ENCODE measurements at places on chromosomes 1 and 21. TPM values are rescaled to one million over a fixed set of nuclear protein-coding genes. Genes with fewer than 3 reads are reported as not detected.
A peak's percentile ranks its signal among the peaks of the same experiment; 100 is the strongest.

DNA sequence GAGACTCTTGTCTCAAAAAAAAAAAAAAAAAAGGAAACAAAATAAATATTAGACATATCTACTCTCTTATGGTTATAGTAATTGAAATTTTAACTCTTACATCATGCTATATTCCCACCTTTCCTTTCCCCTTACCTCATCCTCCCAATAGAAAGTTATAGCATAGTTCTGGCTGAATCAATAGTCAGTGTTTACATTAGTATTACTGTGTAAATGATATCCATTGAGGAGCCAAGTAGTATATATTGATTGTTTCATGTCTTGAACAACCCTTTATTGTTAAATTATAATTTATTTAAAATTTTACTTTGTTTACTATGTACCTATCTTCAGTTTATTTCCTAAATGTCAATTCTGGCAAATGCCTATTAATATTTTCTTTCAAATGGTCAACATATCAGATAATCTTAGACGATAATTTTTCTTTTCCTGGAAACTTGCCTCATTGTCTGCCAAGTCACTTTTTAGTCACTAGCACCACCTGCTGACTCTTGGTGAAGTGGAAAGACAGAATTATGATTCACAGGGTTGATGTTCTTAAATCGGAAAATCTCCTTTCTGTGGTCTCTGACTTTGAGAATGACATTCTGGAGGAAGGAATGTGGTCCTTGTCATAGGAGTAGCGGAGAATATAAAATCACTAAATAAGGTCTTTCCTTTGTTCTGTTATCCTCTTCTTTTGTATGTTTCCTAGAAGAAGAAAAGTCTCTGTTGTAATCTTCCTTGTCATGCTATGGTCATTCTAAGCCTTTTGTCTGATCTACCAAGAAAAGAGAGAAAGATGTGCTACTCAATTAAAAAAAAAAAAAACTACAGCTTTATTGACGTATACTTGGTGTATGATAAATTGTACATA, 8.6 kb downstream of the HJV start:
- no peaks in the 10 kb centered on the region for H3K27me3 ChIP-seq
- H3K4me3 ChIP-seq, result no peak overlapping the region
- no peak for DNase-seq
- H3K27ac ChIP-seq, result peak overlapping the region; percentile 19
- no peaks in the 10 kb centered on the region for H3K36me3 ChIP-seq

GRCh38 chr1:68116643-68117235, 66.3 kb upstream of the DIRAS3 start:
- DNase-seq, result no peak
- H3K27me3 ChIP-seq, result no peaks in the 10 kb centered on the region
- no peak overlapping the region for H3K4me3 ChIP-seq
- H3K36me3 ChIP-seq, result no peaks in the 10 kb centered on the region

DNA sequence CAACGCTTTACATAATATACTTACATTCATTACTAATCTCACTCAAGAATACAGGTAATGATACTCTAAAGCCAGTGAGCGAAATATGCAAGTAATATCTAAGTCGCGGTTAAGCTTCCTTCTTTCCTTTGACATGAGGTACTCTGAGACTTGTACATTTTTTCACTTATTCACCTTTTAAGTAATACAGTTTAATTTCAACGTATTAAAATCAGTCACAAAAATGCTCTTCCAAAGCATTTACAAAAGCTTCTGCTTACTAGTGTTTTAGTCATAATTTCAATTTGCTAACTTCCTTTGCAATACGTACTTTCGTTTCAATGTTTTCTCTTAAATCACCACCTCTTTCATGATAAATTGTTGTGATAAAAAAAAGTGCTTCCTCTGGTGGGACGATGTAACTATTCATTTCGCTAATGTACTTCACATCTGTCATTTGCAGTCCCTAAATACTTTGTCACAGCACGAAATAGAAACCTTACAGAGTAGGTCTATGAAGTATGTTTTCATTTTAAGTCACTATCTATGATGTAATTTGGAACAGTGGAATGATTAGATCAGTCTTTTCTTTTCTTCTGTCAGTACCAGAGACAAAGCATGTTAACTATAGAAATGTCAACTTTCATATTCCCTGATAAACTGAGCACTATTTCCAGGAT, 34.0 kb upstream of the ADGRL4 start:
- DNase-seq, result no peak
- no peaks in the 10 kb centered on the region for H3K4me1 ChIP-seq
- H3K4me3 ChIP-seq, result peak overlapping the region; percentile 41
- no peaks in the 10 kb centered on the region for H3K36me3 ChIP-seq
- H3K27ac ChIP-seq, result peak overlapping the region; percentile 16
- no peaks in the 10 kb centered on the region for H3K27me3 ChIP-seq

DNA sequence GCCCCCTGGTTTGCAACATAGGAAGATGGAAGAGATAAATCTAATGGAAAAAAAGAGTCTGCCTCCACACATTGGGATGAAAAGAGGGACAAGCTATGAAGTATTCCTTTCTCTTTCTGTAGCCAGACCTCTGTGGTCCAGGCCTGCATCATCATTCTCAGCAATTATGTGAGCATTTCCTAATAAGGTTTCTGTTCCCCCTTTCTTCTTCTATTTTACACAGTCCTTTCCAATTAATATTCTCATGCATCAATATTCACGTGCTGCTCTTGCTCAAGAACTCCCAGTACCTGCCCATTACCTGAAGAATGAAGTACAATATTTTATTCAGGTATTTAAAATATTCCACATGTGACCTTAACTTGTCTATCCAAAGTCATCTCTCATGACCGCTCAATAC, 8.2 kb upstream of the SLC30A1 start:
- no peaks in the 10 kb centered on the region for H3K36me3 ChIP-seq
- no peak overlapping the region for H3K4me3 ChIP-seq
- H3K27me3 ChIP-seq, result no peaks in the 10 kb centered on the region

DNA sequence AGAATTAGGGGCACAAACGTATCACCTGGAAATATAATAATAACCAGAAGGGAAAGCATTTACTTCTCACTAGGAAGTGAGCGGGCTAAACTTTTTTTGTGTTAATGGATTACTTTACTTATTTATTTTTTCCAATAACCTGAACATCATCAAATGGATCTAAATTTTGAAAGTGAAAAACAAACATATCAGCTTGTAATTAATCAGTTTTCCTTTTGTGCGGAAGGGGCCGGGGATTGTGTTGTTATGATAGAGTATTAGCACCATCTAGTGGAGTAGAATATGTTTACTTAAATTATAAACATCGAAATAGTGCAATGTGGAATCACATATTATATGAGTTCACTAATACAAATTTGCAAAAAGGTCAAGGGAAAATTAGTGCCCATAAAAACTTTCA, 9.0 kb downstream of the CFH start:
- no peaks in the 10 kb centered on the region for H3K27me3 ChIP-seq
- H3K4me1 ChIP-seq, result no peaks in the 10 kb centered on the region
- H3K36me3 ChIP-seq, result no peaks in the 10 kb centered on the region
- DNase-seq, result no peak

GRCh38 chr1:245074898-245075297, 79.9 kb upstream of the KIF26B start:
- no peaks in the 10 kb centered on the region for H3K36me3 ChIP-seq
- no peak overlapping the region for H3K27ac ChIP-seq
- no peak for DNase-seq

GRCh38 chr1:111732718-111733117, 6.5 kb downstream of the INKA2 start:
- H3K4me3 ChIP-seq, result no peak overlapping the region
- peaks cover 91% of the 10 kb centered on the region for H3K4me1 ChIP-seq
- no peaks in the 10 kb centered on the region for H3K27me3 ChIP-seq
- H3K27ac ChIP-seq, result peak overlapping the region; percentile 66
- DNase-seq, result no peak
- H3K36me3 ChIP-seq, result no peaks in the 10 kb centered on the region

DNA sequence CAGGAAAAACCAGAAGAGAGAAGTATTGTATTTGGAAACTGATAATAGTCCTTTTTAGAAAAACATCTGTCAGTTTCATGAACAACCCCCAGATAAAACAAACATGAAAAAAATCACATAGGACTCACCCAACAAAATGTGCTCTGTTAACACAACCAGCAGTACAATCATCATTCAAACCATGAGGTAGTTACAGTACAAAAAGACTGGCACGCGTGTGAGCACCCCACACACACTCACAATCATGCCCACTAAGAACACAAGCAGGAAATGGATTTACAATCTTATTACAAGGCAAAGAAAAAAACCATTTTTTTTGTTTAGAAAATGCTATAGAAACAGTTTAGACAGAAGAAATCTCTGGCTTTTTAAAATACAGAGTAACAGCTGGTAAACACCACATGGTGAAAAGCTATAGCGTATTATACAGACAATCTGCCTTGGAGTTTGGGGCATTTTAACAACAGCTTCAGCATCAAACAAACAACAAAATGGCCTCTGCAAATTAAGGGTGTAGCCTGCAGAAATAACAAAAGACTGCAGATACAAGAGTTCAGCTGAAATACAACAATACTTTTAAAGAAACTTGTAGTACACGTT, 180.0 kb downstream of the CDC7 start:
- peaks cover 10% of the 10 kb centered on the region for H3K36me3 ChIP-seq
- H3K27me3 ChIP-seq, result no peaks in the 10 kb centered on the region
- no peak for DNase-seq
- peaks cover 11% of the 10 kb centered on the region for H3K4me1 ChIP-seq

GRCh38 chr1:235293322-235293942, 34.5 kb downstream of the ARID4B start:
- no peak overlapping the region for H3K27ac ChIP-seq
- H3K36me3 ChIP-seq, result no peaks in the 10 kb centered on the region
- H3K4me1 ChIP-seq, result peaks cover 68% of the 10 kb centered on the region

PSEN2 gene
- 40.7 TPM for total RNA-seq

- H3K36me3 ChIP-seq, result no peaks in the 10 kb centered on the region
- H3K27ac ChIP-seq, result peak overlapping the region; percentile 66
- no peak for DNase-seq
- H3K27me3 ChIP-seq, result no peaks in the 10 kb centered on the region
- H3K4me3 ChIP-seq, result no peak overlapping the region
Measured at GRCh38 chr1:231817801-231818200, 191.2 kb downstream of the DISC1 start.

DNA sequence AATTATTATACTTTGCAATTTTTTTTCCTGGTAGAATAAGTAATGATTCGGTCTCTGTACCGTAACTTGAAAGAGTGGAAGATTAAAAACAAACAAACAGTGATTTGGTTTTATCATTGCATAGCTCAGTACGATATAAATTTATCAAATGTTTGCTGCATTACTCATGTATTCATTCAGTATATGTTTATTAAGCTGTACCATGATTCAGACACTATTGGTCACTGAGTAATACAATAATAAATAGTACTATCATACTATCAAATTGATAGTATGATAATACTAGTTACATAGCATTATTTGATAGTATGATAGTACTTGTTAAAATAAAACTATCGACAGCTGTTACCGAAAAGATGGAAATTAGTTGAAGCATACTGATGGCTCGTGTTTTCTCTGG, 12.1 kb downstream of the CENPF start:
- H3K4me3 ChIP-seq, result no peak overlapping the region
- H3K27me3 ChIP-seq, result no peaks in the 10 kb centered on the region
- H3K27ac ChIP-seq, result no peak overlapping the region
- no peaks in the 10 kb centered on the region for H3K4me1 ChIP-seq
- no peak for DNase-seq

DNA sequence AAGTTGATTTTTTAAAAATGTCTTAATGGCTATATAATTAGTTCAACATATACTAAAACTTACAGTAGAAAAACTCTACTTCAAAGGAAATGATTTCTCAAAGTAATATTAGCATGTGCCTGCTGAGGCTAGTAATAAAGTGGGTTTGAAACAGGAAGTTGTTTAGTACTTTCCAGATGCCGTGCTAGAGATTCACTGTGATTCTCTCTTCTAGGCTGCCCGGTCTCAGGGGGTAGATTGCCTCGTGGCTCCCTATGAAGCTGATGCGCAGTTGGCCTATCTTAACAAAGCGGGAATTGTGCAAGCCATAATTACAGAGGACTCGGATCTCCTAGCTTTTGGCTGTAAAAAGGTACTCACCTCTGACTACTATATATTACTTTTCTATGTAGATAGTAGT, 9.1 kb downstream of the EXO1 start:
- no peaks in the 10 kb centered on the region for H3K27me3 ChIP-seq
- H3K27ac ChIP-seq, result no peak overlapping the region
- H3K4me1 ChIP-seq, result no peaks in the 10 kb centered on the region
- DNase-seq, result no peak
- H3K4me3 ChIP-seq, result no peak overlapping the region
- no peaks in the 10 kb centered on the region for H3K36me3 ChIP-seq

S100A3 gene
- total RNA-seq, result not detected

- no peak for DNase-seq
- H3K4me1 ChIP-seq, result peaks cover 25% of the 10 kb centered on the region
- peaks cover 7% of the 10 kb centered on the region for H3K36me3 ChIP-seq
- H3K27me3 ChIP-seq, result no peaks in the 10 kb centered on the region
- H3K27ac ChIP-seq, result no peak overlapping the region
- no peak overlapping the region for H3K4me3 ChIP-seq
Measured at GRCh38 chr1:18899363-18900049, 2.8 kb downstream of the ALDH4A1 start.

VASH2 gene
- total RNA-seq, result not detected

DNA sequence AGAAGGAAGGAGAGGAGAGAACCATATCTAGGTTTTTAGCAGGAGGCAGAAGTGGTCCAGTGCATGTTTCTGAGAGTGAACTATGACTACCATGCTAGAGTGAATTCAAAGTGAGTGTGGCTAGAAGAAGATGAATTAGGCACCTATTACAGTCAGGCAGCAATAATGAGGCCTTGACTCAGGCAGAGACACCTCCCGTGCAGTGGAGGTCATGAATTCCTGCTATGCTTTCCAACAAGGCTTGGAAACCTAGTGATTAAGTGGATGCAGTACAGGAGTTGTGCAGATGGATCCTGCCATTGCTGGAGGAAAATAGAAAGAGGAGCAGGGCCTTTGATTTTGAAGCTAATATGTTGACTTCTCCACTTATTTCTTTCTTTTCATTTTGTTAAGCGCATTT, 581.5 kb downstream of the RWDD3 start:
- H3K27me3 ChIP-seq, result no peaks in the 10 kb centered on the region
- H3K4me1 ChIP-seq, result no peaks in the 10 kb centered on the region
- H3K4me3 ChIP-seq, result no peak overlapping the region
- DNase-seq, result no peak

- H3K27me3 ChIP-seq, result no peaks in the 10 kb centered on the region
- H3K36me3 ChIP-seq, result no peaks in the 10 kb centered on the region
- H3K4me1 ChIP-seq, result no peaks in the 10 kb centered on the region
Measured at GRCh38 chr1:199545780-199546179, 481.7 kb upstream of the NR5A2 start.

GRCh38 chr21:19842601-19843000, 1155.6 kb upstream of the NCAM2 start:
- H3K27me3 ChIP-seq, result no peaks in the 10 kb centered on the region
- no peaks in the 10 kb centered on the region for H3K4me1 ChIP-seq
- no peak for DNase-seq
- H3K36me3 ChIP-seq, result no peaks in the 10 kb centered on the region

DNA sequence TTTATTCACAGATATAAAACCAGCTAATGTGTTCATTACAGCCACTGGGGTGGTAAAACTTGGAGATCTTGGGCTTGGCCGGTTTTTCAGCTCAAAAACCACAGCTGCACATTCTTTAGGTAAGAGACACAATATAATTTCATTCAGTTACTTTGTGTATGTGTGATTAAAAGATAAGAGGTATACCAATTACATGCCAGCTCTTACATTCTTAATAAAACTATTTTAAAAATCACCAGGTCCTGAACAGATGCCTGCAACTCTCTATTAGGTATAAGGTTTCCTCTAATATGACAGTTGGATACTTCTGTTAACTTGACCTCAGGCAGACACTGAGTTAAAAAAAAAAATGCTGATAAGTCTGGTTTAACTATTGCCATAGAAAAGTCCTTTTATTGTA, 122.1 kb downstream of the NEK7 start:
- H3K36me3 ChIP-seq, result no peaks in the 10 kb centered on the region
- H3K27me3 ChIP-seq, result no peaks in the 10 kb centered on the region
- no peak overlapping the region for H3K27ac ChIP-seq
- H3K4me1 ChIP-seq, result no peaks in the 10 kb centered on the region
- no peak overlapping the region for H3K4me3 ChIP-seq

FCGR1A gene
- not detected for total RNA-seq

All from gastrocnemius medialis (tissue), 4 donors.